ENCODE measurements at places on chromosomes 11 and 22.
A peak's percentile ranks its signal among the peaks of the same experiment; 100 is the strongest.

DNA sequence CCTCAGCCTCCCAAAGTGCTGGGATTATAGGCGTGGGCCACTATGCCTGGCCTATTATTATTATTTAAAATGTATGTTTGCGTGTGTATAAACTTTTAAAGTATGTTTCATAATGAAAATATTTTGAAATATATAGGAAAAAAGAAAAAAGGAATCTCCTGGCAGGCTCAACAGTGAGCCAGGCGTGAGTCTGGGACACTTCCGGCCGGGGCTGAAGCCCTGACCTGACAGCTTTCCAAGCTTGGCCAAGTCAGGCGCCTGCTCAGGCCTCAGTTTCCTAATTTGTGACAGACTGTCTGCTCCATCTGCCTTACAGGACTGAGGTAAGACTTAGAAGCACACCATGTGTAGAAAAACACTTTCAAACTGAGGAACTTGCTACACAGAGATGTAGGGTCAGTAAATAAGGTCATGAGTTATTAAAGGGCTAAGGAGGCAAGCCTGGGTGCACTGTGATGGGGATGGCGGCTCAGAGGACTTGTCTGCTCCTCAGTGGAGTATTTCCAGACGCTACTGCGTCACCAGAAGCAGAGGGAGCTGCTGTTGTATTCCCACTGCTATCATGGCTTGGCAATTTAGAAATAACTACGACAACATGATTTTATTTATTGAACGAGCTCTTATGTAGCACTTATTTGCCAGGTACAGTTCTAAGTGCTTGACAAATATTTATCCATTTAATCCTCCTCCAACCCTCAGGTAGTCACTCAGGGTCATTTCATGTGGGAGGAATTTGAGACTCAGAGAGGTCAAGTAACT lies 100.1 kb downstream of the PRR5L start:
- no peak for DNase-seq

- no peak for DNase-seq
These were observed 66.2 kb downstream of the DHCR7 start for GRCh38 chr11:71381781-71382505.

DNA sequence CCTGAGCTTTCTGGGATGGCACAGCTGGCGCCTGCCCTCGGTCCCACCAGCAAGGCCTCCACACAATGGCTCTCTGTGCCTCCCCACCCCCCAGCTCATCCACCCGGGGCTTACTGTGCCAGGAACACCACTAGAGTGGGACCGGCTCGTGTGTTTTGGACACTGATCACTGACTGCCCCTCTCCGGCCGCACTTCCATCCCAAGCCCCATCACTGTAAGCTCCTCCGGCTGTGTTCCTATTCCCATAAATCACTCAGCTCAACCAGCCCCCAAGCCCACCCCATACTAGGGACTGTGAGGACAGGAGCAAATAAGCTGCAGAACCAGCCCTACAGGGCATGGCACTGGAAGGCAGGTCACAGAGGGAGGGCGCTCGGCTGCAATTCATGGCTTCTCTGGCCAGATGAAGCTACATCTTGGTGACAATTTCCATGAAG lies 7.3 kb downstream of the APBB1 start:
- no peak for DNase-seq

GRCh38 chr11:60221181-60221580 lies 21.8 kb downstream of the MS4A4E start:
- DNase-seq, result no peak

GRCh38 chr22:31719850-31720471 lies 30.0 kb downstream of the PRR14L start:
- DNase-seq, result no peak

GRCh38 chr11:116690611-116691010 lies 82.2 kb downstream of the BUD13 start:
- no peak for DNase-seq

DNA sequence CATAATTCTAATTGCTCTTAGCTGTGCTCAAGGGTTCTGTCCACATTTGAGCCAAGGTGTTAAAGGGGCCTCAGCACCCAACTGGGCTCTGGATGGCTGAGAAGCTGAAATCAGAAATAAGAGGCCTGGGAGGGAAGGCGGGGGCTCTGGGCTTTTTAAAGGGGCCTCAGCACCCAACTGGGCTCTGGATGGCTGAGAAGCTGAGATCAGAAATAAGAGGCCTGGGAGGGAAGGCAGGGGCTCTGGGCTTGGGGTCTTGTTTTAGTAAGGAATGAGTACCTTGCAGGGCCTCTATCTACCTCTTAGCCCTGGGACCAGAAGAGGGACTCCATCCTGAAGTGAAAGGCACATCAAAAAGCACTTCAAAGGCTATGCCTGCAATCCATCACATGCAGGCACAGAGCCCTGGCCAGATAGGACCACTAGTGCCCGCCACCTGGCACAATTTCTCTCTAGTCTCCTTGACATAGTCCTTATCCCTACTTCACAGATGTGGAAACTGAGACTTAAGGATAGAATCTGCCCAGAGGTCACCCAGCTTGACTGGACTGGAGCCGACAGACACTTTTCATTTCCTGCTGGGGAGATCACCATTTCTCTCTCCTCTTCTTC lies 35.6 kb downstream of the DKK3 start:
- no peak for DNase-seq

GRCh38 chr22:36325154-36326031 lies 62.4 kb downstream of the MYH9 start:
- DNase-seq, result no peak

DNA sequence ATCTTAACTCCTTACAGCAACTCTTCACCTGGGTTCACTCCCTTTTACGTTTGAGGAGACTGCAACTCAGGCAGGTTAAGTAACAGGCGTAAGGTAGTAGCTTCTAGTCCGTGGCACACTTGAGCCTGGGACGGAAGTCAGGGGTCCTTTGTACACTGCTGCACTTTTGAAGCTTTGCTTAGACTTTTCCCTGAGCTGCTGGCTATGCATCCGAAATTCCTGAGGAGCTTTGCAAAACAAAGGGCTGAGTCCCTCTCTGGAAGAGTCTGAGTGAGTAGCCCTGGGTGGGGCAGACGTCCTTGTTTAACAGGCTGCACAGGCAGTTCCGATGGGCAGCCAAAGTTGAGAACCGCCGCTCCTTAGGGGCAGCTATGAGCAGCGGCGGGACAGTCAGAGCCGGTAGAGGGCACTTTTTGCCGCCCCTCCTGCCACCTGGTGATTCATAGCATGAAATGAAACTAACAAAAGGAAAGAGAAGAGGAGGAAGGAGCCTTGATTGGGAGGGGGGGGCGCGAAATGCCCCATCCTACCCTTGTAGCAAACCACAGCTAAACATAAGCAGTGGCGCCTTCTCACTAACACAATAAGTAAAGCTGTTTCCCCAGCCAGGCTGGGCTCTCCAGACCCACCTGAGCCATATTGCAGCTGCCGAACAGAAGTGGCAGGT lies 1.4 kb downstream of the TMEM109 start:
- peak; percentile 27 for DNase-seq

GRCh38 chr22:20840646-20841371 lies 17.8 kb downstream of the PI4KA start:
- no peak for DNase-seq

- DNase-seq, result no peak
These were observed 349.5 kb downstream of the TBC1D22A start for GRCh38 chr22:47111626-47112581.

DNA sequence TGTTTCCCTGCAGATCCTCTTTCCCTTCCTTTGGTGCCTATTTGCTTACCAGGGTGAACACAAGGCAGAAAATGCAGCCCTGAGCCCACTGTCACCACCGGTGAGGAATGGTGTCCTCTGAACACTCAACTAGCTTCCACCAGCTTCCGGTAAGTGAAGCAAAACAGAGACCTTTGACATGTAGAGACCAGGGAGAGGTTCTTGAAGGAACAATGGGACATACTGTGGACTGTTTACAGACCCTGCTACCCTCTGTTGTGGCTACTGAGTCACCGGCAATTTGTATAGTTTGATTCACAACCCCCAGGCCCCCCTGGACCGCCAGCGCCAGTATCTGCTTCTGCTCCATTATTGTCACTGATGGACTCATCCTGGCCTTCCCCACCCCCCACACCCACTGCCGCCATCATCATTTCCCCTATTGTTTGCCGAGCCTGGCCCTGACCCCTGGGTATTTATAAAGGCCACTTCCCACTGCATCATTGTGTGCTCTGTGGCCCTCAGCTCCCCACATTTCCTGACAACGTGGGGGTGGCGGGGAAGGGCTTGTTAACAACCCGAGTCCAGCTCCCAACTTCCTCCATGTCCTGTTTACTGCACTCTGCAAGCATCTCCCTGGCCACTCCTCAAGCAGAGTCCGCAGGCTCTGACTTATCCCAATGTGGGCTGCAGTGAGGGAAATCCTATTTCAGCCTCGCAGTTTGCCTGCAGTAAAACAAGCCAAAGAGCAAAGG lies 252.9 kb downstream of the ETS1 start:
- no peak for DNase-seq

- no peak for DNase-seq
These were observed 35.6 kb downstream of the AMPD3 start for GRCh38 chr11:10490398-10491241.

- no peak for DNase-seq
These were observed 644 bp upstream of the NAALAD2 start for GRCh38 chr11:90133560-90134477.

DNA sequence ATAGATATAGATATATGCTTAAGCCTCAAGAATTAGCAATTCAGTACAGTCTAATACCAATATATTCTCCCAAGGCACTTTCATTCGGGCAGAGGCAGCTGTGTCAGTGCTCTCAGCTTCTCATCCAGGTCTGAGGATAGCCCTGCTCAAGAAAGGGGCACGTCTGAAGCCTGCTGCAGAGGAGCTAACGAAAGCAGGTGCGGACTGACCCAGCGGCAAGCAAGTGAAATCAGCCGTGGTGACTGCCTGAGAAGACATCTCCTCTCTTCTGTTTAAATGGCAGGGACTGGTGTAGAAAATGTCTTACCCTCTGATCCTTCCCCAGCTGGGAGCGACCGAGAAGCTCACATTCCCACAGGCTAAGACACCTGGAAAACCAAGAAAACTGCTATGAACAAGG lies 468.6 kb downstream of the BRD1 start:
- DNase-seq, result no peak

- DNase-seq, result no peak
These were observed 46.7 kb upstream of the PPARA start for GRCh38 chr22:46103664-46104063.

DNA sequence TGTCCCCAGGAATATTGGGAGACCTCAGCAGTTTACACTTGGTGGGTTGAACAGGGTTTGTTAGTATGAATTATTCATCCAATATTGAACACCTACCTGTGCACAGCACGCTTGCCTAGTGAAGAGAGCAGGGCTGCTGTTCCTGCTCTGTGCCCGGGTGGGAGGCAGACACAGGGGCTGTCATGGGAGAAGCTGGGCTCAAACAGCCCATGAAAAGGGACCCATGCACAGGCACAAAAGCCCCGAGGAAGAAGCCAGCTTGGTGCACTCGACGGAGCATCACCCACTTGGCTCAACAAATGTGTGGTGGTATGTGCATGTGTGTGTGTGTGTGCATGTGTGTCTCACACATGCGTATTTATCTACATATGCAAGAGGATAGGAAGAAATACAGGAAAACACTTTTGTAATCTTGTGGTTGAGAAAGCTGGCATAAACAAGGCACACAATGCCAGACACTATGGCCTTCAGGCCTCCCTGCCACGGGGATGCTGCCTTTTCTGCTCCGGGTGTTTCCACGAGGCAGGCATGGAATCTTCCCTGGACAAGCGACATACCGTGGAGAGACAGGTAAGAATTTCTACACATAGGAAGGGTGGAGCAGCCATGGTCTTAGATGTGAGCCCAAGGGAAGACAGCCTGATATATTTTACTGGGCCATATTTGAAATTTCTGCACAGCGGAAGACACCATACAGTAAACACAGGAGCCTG lies 5.0 kb upstream of the APOBEC3A start:
- DNase-seq, result no peak

- no peak for DNase-seq
These were observed 2.4 kb downstream of the RTL6 start for GRCh38 chr22:44495629-44496028.

DNA sequence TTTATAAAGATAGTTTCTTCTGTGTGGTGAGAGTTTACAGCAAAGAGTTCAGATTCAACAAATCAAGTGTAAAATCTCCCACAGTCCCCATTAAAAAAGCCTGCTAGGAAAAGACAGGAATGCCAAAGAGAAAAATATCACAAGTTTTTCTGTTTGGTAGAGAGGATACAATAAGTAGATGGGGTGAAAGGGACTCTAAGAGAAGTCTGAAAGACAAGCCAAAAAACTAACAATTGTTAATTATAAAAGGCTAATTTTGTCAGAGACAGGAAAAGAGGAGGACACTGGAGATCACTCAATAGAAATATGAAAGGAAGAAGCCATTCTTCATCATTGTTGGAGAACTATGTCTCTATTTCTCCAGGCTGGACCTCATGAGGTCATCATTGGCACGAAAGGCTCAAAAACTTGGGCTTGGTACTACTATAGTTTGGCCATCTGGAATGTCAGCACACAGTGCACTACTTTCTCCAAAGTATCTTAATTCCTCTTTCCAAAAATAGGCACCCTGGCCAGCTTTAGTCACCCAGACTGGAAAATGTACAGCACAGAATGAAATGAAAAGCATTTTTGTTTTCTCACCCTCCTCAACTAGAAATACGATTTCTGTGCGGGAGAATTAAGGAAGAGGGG lies 531 bp upstream of the SOX6 start:
- DNase-seq, result no peak

DNA sequence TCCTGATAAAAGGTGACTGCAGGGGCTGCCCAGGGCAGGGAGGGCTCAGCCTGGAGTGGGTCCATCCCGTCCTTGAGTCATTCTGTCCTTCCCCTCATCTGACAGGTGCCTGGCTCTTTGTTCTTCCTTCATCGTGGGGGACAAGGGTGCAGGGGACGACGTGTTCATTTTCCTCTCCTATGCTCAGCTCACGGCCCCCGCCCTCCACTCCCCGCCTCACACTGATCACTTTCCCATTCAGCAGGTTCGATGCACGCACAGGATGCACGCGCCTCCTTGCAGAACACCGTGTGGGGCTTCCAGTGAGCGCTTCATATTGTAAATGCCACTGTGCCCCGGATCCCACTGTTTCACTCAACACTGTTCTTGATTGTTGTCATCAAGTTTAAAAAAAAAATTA lies 32.7 kb upstream of the SHANK2 start:
- DNase-seq, result no peak

GRCh38 chr11:129208863-129209262 lies 16.7 kb upstream of the ARHGAP32 start:
- no peak for DNase-seq

GRCh38 chr11:113248702-113249490 lies 65.5 kb upstream of the TTC12 start:
- no peak for DNase-seq

GRCh38 chr11:69295995-69296889 lies 2.3 kb downstream of the MYEOV start:
- DNase-seq, result no peak

- DNase-seq, result no peak
These were observed 43.5 kb upstream of the KCNJ11 start for GRCh38 chr11:17432002-17432401.

DNA sequence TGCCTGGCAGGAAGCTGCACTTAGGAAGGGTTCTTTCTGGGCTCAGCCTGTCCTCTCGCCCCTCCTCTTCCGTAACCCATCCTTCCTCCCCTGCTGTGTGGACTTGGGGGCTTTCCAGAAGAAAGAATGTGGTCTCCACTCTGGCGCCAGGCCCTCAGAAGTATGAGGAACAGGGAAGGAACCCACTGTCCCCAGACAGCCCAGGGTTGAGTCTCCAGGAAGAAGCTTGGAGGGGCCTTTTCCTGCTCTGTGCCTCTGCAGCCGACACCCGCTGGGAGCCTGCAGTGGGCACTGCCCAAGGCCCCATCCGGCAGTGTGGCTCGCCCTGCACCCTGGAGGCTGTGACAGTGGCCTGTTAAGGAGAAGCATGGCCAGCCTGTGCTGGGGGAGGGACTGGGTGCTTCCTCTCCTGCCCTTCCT lies 112.6 kb downstream of the ST3GAL4 start:
- DNase-seq, result no peak
